Heart left ventricle (tissue), 16 donors: ENCODE measurements at places on chromosomes 7 and 10. TPM values are rescaled to one million over a fixed set of nuclear protein-coding genes. Genes with fewer than 3 reads are reported as not detected.
A peak's percentile ranks its signal among the peaks of the same experiment; 100 is the strongest.

The NODAL gene
- total RNA-seq, result not detected

DNA sequence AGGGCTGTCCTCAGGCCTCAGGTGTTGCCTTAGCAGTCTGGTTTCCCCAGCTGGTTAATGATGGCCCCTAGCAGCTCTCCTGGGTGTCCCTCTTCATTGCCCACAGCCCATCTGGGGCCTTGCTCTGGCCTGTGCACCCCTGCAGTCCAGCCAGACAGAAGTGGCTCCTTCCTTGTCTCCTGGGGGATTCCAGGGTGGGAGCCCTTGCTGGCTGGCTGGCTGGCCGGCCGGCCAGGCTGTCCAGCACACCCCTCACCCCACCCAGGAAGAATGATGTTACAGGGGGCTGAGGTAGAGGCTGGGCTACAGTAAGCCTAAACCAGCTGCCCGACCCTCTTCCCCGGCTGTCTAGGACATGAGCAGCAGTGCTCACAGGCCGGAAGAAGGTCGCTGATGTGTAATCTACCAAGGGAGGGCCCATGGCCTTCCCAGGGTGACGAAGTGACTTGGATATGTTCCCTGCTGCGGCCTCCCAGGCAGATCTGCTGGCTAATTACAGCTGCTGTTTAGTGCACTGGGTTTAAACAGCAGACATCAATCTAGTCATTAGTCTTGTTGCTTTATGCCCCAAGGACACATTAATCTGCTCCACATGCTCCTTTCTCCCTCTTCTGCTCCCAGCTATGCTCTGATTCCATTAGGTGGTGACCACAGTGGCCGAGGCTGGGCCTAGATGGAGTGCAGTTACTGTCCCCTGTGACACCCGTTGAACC, 53.8 kb upstream of the LRRC4 start:
- no peak overlapping the region for H3K4me3 ChIP-seq
- H3K27ac ChIP-seq, result no peak overlapping the region
- no peaks in the 10 kb centered on the region for H3K36me3 ChIP-seq

DNA sequence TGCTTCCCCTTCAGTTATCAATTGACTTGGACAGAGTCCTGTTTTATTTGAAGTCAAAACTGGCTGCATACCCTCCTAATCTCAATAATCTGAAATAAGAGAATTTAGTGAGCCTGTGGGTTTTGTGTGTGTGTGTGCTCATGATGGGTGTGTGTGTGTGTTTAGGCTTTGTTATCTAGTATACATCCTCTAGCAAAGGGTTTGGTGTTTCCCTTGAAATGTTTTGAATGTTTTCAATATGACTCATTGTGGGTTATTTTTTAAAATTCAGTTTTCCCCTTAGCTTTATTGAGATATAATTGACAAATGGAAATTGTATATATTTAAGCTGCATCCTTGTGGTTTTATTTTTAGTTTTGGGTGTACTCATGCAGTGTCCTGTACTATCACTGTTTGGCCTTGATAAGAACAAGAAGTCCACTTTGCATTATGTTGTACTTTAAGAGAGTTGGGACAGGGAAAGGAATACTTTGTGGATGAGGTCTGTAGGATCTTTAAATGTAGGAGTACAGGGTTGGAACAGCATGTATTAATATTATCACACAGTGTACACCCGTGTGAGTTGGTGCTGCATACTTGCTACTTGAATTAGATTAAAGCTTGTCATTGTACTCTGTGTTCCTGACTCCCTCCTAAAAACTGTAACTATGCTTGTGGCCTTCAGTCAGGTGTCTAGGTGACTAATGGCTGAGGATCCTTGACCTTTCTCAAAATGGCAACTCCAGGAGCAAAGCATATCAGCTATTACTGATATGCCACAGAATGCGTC, 58.3 kb downstream of the VCL start:
- H3K4me1 ChIP-seq, result peaks cover 86% of the 10 kb centered on the region
- H3K36me3 ChIP-seq, result no peaks in the 10 kb centered on the region
- no peak overlapping the region for H3K4me3 ChIP-seq
- peak overlapping the region; percentile 84 for H3K27ac ChIP-seq
- no peak for DNase-seq

DNA sequence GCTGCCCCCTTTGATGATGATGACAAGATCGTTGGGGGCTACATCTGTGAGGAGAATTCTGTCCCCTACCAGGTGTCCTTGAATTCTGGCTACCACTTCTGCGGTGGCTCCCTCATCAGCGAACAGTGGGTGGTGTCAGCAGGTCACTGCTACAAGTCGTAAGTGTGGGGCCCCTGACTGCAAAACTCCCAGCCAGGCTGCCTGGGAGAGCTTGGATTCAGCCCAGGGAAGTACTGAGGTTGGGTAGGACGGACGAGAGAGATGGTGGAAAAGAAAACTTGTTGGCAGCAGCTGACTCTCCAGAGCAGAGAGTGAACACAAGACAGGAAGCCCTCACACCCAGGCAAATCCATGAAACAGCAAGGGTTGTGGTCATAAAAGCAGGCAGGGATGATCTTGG, 1.3 kb downstream of the PRSS2 start:
- H3K4me1 ChIP-seq, result no peaks in the 10 kb centered on the region
- no peak overlapping the region for H3K27ac ChIP-seq
- no peak overlapping the region for H3K4me3 ChIP-seq
- no peak for DNase-seq

DNA sequence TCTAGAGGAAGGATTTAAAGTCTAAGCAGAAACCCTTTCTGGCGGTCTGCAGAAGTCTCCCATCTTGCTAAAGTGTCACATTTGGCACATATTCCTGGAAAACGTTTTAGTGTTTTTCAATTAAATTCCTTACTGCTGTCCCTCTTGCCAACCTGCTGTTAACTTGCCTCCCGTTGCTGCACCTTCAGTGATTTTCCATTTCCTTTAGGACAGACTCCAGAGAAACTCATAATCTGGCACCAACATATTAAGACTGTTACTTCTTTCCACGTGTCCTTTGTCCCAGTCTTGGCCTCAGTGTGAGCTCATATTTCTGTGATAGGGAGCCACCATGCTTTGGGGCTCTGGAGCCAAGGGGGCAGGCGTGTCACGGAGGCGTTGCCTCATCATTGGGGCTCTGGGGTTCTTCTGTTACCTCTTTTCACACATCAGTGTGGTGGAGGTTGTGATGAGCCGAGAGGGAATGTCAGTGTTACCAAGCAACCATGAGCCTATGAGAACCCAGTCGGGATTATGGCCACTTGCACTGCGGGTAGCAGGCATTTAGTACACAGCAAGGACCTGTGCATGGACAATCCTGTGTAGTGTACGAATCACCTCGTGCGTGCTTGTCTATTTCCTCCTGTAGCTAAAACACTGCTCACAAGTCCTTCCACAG, 26.0 kb upstream of the ZNF32 start:
- no peaks in the 10 kb centered on the region for H3K27me3 ChIP-seq
- no peaks in the 10 kb centered on the region for H3K36me3 ChIP-seq
- no peak overlapping the region for H3K27ac ChIP-seq

- peak overlapping the region; percentile 48 for H3K27ac ChIP-seq
- peaks cover 9% of the 10 kb centered on the region for H3K4me1 ChIP-seq
- no peak overlapping the region for H3K4me3 ChIP-seq
- no peak for DNase-seq
- no peaks in the 10 kb centered on the region for H3K36me3 ChIP-seq
- H3K27me3 ChIP-seq, result no peaks in the 10 kb centered on the region
Observed at GRCh38 chr10:48554656-48555055, 50.2 kb downstream of the ARHGAP22 start.

GRCh38 chr7:136741941-136742340, 126.5 kb upstream of the CHRM2 start:
- no peak overlapping the region for H3K4me3 ChIP-seq
- H3K36me3 ChIP-seq, result no peaks in the 10 kb centered on the region
- DNase-seq, result no peak
- H3K4me1 ChIP-seq, result no peaks in the 10 kb centered on the region
- no peaks in the 10 kb centered on the region for H3K27me3 ChIP-seq
